HT-29 (cell line): ENCODE measurements at places on chromosomes 12 and 14. TPM values are rescaled to one million over a fixed set of nuclear protein-coding genes. Genes with fewer than 3 reads are reported as not detected.

Gene USP44
- total RNA-seq: not detected in 2 replicates

Gene CD4
- total RNA-seq: 0.25 and 0.47 TPM in 2 replicates

DNA sequence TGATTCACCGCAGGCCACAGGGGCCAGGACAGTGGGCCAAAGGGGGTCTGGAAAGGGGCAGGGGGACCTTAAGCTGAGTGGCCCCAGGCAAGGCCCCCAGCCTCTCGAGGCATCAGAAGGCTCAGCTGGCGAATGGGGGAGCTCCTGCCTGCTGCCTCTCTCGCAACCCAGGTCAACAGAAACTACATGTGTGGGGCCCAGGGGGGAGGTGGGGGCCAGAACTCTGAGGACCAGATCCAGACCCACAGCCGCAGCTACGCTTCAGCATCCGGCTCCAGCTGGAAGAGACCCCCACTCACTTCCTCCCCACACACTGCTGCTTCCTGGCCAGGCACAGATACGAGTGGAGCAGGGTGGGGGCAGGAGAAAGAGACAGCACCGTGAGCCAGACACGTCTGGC lies 46.5 kb downstream of the NCOR2 start:
- DNase-seq: no peak

GRCh38 chr12:818733-819132 lies 66.4 kb downstream of the WNK1 start:
- DNase-seq: no peak

DNA sequence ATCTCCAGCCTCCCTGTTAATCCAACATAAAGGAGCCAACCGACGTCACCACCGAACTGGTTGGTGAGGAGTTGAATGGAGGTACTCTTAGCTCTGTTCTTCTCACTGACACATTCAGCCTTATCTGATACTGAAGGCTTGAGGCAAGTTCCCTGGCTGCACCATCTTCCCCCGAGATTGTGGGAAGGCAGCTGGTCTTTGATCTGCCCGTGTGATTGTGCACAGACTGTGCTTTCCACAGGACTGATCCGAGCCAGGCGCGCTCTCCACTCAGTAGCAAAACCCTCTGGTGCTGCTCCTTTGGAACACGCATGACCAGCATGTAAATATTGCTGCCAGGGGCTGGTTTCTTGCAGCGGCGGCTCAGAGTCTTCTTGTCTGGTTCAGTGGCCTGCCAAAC lies 30.1 kb upstream of the DLK1 start:
- no peak for DNase-seq
